ENCODE measurements at places on chromosomes 13 and 19.
A peak's percentile ranks its signal among the peaks of the same experiment; 100 is the strongest.

DNA sequence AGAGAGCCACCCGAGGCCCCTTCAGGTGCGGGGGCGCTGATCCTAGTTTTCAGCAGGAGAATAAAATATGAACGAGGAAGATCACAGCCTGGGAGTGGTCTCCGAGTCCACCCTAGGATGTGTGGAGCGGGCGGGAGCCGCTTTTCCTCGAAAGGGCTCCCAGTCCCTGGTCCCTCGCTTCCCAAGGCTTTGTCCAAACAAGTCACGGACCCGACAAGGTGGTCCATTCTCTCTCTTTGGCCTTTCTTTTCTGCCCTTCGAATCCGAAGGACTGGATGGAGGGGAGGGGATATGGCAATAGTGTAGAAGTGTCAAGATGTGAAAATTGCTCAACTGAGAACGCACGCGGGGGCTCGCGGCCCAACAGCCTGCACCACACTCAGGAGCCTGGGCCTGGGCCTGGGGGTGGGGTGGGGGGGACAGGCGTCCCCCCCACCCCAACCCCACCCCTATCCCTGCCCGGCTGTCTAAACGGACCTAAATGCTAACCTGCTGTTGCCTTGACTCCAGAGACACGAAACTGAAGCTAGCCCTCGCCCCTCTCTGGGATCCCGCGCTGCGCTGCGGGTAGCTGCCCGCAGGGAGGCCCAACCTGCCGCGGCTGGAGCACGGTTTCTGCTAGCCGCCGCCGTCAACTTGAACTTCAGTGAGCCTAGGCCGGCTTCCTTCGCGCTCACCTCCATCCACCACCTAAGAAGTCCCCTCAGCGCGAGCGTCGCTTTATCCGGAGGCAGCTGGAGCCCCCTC, 7.1 kb downstream of the ZIC2 start:
- no peak for DNase-seq

DNA sequence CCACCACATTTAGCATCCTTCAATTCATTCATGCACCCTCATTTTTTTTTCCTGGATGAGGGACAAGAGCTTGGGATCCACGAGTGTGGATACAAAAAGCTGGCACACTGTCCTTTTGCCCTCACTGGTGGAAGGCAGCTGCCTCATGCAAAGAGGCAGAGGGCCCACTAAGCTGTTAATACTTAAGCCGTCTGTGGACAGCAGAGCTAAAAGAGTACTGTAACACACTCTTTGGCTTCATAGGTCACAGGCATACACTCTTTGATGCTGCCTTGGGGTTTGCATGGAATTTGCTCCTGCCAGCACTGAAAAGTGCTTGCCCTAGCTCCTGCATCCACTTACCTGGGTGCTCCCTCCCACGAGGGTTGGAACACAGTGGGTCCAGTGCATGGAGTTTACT, 978.4 kb upstream of the SPRY2 start:
- no peak for DNase-seq

GRCh38 chr19:15124572-15125231, 17.5 kb downstream of the SYDE1 start:
- DNase-seq = peak; percentile 71

DNA sequence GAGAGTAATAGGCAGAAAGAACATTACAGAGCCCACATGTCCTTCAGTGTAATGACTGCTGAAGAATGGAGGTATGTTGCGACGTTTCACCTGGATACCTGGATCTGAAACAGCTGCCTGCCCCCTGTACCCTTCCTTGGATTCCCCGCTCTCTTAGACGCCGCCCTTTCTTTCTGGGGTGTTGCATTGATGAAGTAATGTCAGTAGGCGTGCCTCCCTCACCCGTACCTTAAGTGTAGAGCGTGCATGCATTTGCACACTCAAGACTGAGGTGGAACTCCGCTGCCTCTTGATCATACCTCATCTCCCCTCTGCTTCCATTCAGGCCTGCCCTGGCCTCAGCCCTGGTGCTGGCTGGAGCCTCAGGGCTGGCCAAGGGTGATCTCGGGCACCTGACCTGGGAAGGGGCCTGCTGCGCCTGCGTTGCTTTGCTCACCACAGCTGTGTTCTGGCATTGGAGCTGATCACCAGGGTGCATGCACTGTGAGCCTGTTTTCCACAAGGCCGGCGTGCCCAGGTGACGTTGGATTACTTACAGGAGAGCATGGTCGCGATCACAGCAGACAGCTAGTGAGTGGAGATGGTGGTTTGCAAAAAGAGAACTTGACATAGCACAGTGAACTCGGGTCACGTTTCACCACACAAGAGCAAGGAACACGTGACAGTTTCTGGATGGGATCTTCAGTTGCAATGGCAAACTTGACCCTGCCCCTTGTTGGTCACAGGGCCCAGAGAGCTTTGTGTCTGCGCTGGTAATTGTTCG, 99.0 kb downstream of the ARHGEF7 start:
- DNase-seq = peak; percentile 62

DNA sequence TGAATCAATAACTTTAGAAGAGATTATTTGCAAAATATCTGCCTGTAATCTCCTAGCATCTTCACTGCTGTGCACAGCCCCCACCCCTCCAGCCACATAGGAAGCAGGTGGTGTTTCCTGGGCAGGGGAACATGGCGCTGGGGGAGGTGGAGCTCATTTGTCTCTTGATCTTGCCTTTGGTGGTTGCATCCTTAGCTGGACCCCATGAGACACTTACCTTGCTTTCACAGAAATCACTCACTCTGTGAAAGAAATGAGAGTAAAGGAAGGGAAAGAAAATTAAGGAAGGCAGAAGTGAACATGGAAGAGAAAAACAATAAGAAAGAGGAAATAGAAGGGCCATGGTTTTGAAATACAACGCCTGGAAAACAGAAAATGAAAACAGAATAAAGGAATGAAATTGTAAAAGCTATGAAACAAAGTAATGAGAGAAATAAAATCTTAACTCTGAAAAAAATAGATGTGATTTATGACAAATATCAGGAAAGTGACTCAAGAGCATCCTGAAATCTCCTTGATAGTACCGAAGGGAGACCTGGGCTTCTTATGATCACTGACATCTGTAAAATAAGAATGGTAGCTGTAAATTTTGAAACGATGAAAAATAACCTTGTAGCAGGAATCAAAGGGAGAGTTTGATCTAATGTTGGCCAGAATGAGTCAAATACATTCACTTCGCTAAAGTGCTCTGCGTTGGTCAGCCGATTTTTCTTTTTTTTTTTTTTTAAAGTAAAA, 17.2 kb upstream of the RNASEH2B start:
- no peak for DNase-seq

DNA sequence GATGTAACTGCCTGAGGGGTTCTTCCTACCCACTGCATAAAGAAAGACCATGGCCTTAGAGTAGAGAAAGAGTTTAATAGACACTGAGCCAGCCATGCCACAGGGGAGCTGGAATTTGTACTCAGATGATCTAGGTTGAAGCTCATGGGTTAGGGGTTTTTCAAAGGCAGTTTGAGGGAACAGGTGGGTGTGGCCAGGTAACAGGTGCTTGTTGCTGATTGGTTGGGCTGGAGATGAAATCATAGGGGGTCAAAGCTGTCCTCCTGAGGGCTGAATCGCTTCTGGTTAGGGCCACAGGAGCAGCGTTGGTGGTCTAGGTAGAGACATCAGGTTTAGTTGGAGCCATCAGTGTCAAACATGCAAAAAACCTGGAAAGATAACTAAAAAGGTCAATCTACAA, 59.2 kb upstream of the CSNK1A1L start:
- DNase-seq = no peak
